ENCODE measurements at places on chromosomes 16 and 17.

- peaks cover 7% of the 10 kb centered on the region for H3K36me3 ChIP-seq
- no peak overlapping the region for H3K27ac ChIP-seq
- no peak for DNase-seq
Observed at GRCh38 chr16:13926464-13926863, 6.5 kb downstream of the ERCC4 start.

DNA sequence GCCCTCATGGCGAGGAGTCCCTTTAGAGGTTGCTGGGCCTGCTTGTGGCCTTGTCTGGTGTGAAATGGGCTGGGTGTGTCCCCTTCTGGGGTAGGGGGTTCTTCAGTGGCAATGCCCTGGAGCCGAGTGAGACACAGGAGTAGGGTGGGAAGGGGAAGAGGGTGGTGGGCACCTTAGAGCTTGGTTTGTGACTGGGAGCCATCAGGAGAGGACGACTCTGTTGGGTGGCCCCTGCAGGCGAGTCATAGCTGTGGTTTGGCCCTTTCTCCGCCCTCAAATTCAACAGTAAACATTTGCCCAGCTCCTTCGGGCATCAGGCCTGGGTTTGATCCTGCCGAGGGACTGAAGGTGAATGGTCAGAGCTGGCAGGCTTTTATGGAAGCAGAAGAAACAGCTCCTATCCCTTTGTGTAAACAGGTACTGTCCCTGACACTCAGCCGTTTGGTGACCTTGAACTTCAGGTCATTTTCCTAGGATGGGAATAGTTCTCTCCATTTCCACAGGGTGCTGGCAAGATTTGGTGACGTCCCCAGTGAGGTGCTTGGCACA lies 2.9 kb downstream of the E4F1 start:
- peaks cover 48% of the 10 kb centered on the region for H3K36me3 ChIP-seq
- H3K27me3 ChIP-seq: no peaks in the 10 kb centered on the region
- no peak for DNase-seq
- H3K4me3 ChIP-seq: no peak overlapping the region
- H3K27ac ChIP-seq: no peak overlapping the region

DNA sequence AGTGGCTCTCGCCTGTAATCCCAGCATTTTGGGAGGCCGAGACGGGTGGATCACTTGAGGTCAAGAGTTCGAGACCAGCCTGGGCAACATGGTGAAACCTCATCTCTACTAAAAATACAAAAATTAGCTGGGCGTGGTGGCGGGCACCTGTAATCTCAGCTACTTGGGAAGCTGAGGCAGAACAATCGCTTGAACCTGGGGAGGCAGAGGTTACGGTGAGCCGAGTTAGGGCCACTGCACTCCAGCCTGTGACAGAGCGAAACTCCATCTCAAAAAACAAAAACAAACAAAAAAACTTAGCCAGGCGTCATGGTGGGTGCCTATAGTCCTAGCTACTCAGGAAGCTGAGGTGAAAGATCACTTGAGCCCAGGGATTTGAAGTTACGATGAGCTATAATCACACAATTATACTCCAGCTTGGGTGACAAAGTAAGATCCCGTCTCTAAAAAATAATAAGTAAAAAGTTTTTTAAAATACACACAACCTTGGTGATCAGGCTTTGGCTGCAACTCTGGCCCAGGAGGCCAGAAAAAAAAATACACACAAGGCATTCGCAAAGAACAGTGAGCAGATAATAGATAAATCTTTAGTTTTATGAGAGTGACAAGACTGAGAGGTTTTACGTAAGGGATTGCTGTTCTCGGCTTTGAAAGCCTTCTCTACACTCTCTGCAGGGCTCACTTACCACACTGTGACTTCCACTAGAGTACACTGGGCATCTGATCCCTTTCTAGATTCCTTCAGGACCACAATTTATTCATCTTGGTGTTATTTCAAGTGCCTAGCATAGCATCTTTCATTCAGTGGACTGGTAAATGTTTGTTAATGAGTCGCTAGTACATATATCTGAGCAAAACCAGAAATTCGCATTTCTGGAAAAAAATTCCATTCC lies 5.9 kb downstream of the GSPT1 start:
- peaks cover 43% of the 10 kb centered on the region for H3K36me3 ChIP-seq
- H3K4me1 ChIP-seq: peaks cover 12% of the 10 kb centered on the region
- no peaks in the 10 kb centered on the region for H3K27me3 ChIP-seq

GRCh38 chr17:75501378-75502071 lies 13.8 kb downstream of the CASKIN2 start:
- peaks cover 50% of the 10 kb centered on the region for H3K36me3 ChIP-seq
- no peaks in the 10 kb centered on the region for H3K4me1 ChIP-seq
- no peak overlapping the region for H3K4me3 ChIP-seq

- H3K27ac ChIP-seq: no peak overlapping the region
- no peak for DNase-seq
- H3K36me3 ChIP-seq: peaks cover 48% of the 10 kb centered on the region
- H3K4me1 ChIP-seq: peaks cover 14% of the 10 kb centered on the region
- H3K27me3 ChIP-seq: no peaks in the 10 kb centered on the region
Observed at GRCh38 chr16:88655733-88656281, 5.0 kb upstream of the CYBA start.

DNA sequence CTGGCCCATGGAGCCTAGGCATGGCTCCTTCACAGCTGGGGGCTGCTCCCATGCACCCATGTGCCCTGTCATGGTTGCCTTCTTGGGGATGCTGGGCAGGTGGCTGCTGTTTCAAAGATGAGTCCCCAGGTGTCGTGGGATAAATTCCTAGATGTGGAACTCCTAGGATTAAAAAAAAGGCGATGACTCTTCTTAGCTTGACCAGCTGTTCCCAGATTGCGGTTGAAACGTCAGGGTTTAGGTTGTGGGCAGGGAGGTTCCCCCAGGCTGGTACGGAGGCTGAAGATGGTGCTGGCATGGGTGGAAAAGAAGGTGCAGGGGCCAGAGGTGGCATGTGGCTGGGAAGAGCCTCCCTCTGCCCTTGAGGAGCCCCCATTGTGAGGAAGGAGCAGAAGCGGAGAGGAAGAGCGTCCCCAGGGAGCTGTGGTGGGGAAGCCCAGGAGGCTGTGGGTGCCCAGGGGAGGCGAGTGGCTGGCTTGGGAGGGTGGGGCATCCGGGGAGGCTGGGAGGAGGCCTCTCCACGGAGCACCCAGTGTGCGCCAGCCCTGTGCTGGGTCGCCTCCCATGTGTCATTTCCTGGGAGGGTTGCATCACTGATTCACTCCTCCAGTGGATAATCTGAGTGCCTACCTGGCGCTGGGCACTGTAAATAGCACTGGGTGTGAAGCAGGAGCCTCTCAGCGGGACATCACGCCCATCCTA lies 7.5 kb upstream of the KCNJ12 start:
- no peak overlapping the region for H3K4me3 ChIP-seq
- no peak for DNase-seq
- H3K27me3 ChIP-seq: no peaks in the 10 kb centered on the region
- no peak overlapping the region for H3K27ac ChIP-seq

GRCh38 chr16:56938664-56939513 lies 6.9 kb downstream of the HERPUD1 start:
- no peak for DNase-seq
- H3K4me1 ChIP-seq: no peaks in the 10 kb centered on the region
- no peak overlapping the region for H3K4me3 ChIP-seq
- peaks cover 90% of the 10 kb centered on the region for H3K36me3 ChIP-seq

DNA sequence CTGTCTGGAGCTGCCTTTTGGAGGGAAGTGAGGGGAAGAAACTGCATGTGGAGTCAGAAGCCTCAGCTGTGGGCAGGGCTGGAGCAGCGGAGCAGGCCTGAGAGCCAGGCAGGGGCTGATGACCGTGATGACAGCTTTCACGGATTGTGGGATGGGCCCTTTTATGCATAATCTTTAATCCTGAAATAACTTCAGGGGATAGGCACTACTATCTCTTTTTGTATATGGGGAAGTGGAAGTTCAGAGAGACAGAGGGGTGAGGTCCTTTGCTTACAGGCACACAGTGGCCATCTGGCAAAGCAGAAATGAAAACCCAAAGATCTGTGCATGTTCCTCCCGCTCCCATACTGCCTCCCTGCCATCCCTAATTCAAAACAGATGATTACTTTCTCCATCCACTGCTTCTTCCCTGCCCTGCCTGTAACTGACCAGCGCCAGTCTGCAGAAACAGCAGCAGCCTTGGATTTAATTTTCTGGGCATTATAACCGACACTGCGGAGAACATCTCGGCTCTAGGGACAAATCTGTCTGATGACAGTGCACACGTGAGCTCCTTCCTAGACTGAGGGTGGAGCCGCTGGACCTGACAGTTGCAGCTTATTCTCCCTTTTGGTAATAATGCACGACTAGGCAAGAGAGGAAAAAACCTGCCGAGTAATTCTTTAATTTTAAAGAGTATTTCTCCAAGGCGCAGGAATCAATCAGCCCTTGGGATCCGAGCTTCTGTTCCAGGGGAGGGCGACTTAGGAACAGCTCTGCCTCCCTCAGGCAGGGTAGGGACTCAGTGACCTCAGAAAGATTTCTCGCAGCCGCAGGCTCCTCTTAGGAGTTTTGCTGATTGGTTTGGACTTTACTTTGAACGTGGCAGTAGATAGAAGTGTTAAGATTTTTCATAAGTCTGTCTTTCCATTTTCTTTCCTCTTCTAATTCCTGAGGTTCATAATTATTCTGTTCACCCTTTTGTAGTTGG lies 95.4 kb downstream of the UTP18 start:
- no peaks in the 10 kb centered on the region for H3K4me1 ChIP-seq
- no peak overlapping the region for H3K4me3 ChIP-seq
- no peaks in the 10 kb centered on the region for H3K36me3 ChIP-seq
- no peak overlapping the region for H3K27ac ChIP-seq

DNA sequence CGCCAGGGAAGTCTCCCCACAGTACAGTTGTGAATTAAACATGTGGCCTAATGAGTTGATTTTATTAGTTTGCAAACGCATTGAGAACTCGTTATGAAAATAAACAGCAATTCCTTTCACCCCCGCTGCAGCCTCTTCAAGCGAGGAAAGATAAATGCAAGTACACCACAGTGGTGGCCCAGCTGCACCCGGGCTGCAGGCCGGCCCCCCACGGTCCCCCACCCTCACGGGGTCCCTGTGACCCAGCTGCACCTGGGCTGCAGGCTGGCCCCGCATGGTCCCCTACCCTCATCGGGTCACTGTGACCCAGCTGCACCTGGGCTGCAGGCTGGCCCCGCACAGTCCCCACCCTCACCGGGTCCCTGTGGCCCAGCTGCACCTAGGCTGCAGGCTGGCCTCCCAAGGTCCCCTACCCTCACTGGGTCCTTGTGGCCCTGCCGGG lies 32.2 kb downstream of the SDK2 start:
- peaks cover 67% of the 10 kb centered on the region for H3K4me1 ChIP-seq
- no peak for DNase-seq
- peak overlapping the region; percentile 100 for H3K27ac ChIP-seq
- peak overlapping the region; percentile 43 for H3K4me3 ChIP-seq

DNA sequence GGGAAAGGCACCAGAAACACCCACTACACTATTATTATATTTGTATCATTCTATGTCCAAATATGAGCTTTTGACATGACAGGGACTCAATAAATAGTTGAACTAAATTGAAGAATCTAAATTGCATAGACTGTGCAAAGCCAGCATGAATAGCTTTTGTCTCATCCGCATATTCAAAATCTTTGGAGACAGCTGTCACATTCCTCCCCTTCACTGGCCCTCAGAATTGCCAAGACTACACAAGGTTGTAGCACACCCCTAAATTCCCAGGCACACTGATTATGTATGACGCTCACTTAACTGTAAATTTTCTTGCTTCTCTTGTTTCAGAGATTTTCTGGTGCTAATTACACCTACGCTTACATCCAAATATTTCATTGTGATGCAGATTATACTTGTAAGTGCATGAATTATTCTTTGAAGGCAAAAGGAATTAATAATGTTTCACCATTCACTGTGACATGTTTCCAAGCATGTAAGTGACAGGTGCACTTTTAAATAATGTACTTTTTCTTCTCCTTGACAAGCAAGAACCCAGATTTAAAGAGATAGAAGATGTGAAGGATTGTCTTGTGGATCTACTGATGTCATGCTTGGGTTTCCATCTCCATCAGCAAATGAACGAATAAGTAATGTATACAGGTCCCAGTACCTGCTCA lies 47.5 kb downstream of the CA10 start:
- no peaks in the 10 kb centered on the region for H3K27me3 ChIP-seq
- H3K36me3 ChIP-seq: no peaks in the 10 kb centered on the region
- DNase-seq: no peak
- no peak overlapping the region for H3K4me3 ChIP-seq
- H3K27ac ChIP-seq: no peak overlapping the region
- H3K4me1 ChIP-seq: no peaks in the 10 kb centered on the region

GRCh38 chr16:55474821-55475220 lies 4.2 kb upstream of the MMP2 start:
- H3K4me3 ChIP-seq: no peak overlapping the region
- no peaks in the 10 kb centered on the region for H3K36me3 ChIP-seq
- H3K27ac ChIP-seq: no peak overlapping the region
- no peak for DNase-seq

DNA sequence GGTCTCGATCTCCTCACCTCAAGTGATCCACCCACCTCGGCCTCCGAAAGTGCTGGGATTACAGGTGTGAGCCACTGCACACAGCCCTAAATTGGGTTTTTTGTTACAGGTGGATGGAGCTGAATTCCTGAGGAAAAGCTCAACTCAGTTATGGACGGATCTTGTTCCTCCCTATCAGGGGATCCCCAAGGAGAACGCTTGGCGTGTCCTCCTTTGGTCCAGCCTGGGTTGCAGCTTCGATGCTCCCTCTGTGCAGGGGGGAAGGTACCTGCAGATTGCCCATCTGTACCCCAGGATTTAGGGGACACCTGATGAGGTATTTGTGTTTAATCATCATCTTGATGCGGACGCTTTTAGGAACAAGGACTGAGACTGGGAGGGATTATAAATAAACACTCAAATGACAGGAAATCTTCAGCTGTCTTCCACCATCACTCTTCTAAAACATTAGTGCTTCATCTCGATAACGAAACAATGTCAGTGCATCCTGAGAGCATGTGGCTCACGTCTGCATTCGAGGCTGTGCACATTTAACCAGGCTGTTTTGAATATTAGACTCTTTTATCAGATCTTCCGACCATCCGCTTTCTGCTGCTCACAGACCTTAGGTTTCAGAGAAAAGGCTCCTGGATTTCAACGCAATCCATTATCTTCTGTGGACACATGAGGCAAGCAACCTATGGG lies 18.2 kb upstream of the MEIOB start:
- peaks cover 2% of the 10 kb centered on the region for H3K4me1 ChIP-seq
- DNase-seq: no peak
- H3K27me3 ChIP-seq: peaks cover 23% of the 10 kb centered on the region

DNA sequence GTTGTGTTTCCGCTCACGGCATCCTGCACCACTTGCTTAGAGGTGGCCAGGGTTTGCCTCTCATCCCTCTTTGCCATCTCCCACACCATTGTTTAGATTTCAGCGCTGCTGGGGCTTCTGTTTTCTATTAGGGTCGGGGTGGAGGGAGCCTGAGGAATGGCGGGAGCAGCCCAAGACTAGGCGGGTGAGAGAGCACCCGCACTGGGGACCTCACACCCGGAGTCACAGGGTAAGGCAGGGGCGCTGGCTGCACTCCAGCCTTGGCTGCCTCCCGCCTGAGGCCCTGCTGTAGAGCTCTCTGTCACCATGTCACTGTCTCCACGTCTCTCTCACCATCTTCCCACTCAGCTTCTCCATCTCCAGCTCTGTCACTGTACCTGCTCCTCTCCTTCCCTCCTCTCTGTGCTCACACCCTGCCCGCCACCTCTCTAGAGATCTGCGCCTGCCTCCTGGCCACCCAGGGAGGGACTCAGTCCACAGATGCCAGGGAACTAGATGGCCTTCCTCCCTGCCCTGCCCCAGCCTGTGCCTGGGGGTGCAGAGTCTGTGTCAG lies 32.8 kb upstream of the ABCC3 start:
- H3K27ac ChIP-seq: no peak overlapping the region
- H3K4me1 ChIP-seq: peaks cover 12% of the 10 kb centered on the region
- no peaks in the 10 kb centered on the region for H3K27me3 ChIP-seq
- no peak overlapping the region for H3K4me3 ChIP-seq
- H3K36me3 ChIP-seq: no peaks in the 10 kb centered on the region

Data from neuronal stem cell (in vitro differentiated cells).